ENCODE measurements at places on chromosomes 2 and 18. TPM values are rescaled to one million over a fixed set of nuclear protein-coding genes. Genes with fewer than 3 reads are reported as not detected.

DNA sequence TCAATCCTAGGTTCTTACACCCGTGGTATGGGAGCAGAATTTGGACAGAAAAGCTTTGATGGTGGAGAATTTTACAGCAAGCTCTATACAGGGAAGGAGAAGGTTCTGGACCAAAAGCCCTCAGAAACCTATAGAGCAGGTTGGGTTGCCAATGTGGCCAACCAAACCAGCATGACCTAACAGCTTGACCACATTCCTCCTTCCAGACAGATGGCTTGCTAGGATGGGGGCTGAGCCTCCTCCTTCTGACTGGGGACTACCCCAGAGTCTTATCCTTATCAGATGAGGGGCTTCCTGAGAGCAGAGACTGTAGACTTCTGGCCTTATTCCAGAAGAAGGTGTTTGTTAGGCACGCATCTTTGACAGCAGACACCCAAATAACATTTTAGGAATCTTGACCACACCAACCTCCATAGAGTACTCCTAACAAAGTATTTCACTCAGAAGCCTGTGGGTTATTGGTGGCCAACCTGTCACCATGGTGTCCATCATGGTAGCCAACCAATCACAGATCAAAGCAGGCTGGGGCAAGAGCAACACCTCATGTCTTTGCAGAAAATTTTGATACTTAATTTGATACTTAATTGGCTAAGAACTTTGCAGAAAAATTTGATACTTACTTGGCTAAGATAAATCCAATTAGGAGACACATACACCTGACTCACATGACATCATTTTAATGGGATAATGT, 34.8 kb upstream of the EPAS1 start:
- no peak for DNase-seq
- H3K4me1 ChIP-seq = peaks cover 2% of the 10 kb centered on the region
- H3K36me3 ChIP-seq = no peaks in the 10 kb centered on the region
- no peak overlapping the region for H3K27ac ChIP-seq
- no peak overlapping the region for H3K4me3 ChIP-seq
- no peaks in the 10 kb centered on the region for H3K27me3 ChIP-seq

MYO1B gene
- total RNA-seq = 0.39 TPM

- H3K27me3 ChIP-seq = no peaks in the 10 kb centered on the region
- H3K4me3 ChIP-seq = no peak overlapping the region
- H3K36me3 ChIP-seq = no peaks in the 10 kb centered on the region
- DNase-seq = no peak
- H3K27ac ChIP-seq = no peak overlapping the region
Observed at GRCh38 chr2:218375212-218375611, 6.9 kb upstream of the SLC11A1 start.

CSRNP3 gene
- total RNA-seq = 0.19 TPM

- H3K27me3 ChIP-seq = no peaks in the 10 kb centered on the region
- no peaks in the 10 kb centered on the region for H3K4me1 ChIP-seq
Observed at GRCh38 chr2:178910005-178910404, 102.8 kb upstream of the TTN start.
